ENCODE measurements at places on chromosomes 2 and 18.
A peak's percentile ranks its signal among the peaks of the same experiment; 100 is the strongest.

- DNase-seq, result no peak
Observed at GRCh38 chr2:219718066-219718465, 90.6 kb downstream of the SLC4A3 start.

GRCh38 chr18:8870528-8870927, 165.2 kb downstream of the MTCL1 start:
- no peak for DNase-seq

DNA sequence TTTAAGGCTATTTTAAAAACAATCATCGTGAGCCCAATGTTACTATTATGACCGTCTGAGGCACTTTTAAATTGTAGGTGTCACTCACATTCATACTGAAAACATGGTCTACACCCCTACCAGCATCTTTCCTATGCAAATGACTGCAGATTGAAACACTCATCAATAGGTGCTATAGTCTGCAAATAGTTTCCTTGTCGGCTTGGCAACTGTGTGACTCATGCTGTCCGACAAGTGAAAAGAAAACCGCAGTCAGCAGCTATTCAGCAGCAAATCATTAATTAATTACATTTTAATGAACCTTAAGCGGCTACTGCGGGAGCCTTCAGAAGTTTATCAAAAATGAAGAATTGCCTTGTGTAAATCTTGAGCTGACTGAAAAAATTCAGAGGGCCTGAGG, 134.4 kb downstream of the FIGN start:
- no peak for DNase-seq

DNA sequence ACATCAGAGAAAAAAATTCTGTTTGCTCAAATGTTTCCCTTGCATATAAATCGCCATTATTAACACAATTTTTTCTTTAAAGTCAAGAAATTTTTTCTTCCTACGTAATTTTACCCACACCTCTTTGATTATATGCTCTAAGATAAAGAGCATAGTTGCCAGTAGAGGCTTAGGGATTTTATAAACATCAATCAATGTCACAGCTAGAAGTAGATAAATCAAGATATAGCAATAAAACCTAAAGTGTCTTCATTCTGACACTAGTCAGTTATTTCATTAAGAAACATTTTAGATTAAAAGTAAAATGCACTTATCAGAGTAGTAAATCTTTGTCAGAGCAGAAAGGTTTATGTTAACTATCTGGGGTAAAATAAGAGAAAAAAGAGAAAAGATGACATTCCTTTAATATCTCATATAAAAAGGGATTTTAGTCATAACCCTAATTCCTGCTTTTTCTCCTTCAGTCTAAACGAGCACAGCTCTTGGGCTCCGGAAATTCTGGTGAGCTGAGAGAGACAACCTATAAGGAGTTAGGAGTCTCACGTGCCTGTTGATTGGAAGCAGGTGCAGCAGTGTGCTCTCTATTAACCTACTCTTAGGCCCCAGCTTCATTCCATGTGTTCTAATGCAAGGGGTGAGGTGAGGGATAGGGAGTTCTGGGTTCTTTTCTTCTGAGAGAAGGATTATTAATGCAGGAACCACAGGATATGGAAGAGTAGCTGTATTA, 172.4 kb upstream of the GULP1 start:
- DNase-seq, result peak; percentile 56

DNA sequence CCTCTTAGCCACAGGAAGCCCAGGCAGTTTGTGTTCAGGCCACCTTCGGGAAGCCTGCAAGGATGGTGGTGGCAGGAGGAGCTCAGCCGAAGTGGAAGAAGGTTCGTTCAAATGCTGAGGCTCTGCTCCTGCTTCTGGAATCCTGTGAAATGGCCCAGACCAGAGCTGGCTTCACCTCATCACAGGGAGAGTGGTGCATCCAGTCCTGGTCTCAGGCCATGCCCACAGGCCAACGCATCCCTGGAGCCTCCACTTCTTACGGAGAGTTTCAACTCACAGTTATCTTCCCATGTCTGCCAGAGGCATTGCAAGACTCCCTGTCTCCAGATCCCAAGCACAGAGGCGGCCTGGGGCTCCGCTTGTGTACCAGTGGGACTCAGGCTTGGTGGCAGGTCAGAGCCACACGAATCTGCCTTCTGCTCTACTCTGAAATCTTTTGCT, 82.3 kb downstream of the NDUFA10 start:
- no peak for DNase-seq

DNA sequence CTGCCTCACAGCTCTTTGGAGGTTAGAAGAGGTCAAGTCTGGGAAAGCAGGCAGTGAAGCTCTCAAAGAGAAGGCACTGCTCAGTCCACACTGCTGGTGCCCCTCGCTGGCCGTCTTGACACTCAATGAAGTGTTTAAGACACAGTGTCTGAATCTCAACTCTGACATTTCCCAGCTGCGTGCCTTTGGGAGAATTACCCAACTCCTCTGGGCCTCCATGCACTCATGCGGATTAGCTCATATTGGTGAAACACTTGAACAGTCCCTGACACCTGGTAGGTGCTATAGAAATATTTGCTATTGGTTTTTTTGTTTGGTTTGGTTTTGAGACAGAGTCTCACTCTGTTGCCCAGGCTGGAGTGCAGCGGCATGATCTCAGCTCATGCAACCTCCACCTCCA, 281.0 kb downstream of the SRBD1 start:
- DNase-seq, result no peak

DNA sequence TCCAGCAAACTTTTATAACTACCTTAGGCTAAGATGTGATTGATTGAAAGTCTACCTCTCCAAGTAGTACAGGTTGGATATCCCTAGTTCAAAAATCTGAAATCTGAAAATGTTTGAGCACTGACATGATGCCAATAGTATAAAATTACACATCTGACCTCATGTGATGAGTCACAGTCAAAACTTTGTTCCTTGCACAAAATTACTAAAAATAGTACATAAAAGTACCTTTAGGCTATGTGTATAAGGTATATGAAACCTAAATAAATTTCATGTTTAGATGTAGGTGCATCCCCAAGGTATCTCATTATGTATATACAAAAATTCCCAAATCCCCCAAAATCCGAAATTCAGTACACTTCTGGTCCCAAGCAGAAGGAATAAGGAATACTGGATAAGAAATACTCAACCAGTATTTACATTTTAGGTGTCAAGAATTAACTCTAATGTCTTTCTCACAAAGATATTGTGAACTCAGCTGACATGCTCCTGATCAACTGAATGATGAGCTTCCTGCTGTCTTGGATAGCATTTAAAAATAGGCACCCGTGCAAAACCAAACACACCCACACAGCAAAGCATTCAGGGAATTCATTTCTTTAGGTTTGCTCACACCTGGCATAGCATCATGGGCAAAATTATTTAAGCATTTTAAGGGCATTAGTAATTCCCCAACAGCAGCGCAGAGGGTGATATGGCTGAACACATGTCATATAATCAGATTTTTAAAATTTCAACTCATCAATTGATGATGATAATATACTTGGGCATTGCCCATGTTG, 497.4 kb upstream of the MEIS1 start:
- DNase-seq, result no peak

- DNase-seq, result no peak
Observed at GRCh38 chr18:10013621-10014543, 100.1 kb downstream of the VAPA start.

GRCh38 chr2:190504912-190505311, 29.6 kb downstream of the NEMP2 start:
- no peak for DNase-seq

DNA sequence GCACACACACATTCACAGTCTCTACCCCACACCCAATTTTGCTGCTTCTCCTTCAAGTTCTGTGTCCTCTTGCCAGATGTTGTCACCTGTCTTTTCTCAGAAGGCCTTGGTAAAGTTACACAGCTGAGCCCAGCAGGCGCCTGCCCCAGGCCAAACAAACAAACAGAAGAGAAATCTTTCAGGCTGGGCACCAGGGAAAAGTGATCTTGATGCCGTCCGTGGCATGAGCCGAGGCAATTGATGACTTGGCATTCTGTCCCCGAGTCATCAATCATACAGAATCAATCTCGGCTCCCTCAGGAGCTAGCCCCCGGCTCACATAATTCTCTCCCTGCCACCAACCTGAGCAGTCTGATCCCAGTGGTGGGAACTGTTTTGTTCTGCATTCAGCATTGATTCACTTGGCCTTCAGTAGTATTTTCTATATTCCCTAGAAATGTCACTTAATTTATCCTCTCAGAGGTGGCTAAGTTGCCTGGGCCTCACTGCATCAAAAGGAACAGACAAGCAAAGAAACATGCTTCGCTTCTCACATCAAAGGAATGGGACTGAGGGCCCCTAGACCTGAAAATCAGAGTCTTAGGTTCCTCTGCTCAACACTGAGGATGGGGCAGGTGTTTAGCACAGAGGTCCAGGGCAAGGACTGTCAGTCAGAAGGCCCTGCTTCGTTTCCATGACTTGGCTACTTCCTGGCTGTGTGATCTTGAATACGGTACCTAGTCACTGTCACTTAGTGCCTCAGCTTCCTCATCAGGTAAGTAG, 278.8 kb upstream of the CELF4 start:
- no peak for DNase-seq

- DNase-seq, result no peak
Observed at GRCh38 chr18:79720359-79720733, 40.7 kb downstream of the CTDP1 start.

- no peak for DNase-seq
Observed at GRCh38 chr2:226623587-226624368, 175.8 kb downstream of the IRS1 start.

DNA sequence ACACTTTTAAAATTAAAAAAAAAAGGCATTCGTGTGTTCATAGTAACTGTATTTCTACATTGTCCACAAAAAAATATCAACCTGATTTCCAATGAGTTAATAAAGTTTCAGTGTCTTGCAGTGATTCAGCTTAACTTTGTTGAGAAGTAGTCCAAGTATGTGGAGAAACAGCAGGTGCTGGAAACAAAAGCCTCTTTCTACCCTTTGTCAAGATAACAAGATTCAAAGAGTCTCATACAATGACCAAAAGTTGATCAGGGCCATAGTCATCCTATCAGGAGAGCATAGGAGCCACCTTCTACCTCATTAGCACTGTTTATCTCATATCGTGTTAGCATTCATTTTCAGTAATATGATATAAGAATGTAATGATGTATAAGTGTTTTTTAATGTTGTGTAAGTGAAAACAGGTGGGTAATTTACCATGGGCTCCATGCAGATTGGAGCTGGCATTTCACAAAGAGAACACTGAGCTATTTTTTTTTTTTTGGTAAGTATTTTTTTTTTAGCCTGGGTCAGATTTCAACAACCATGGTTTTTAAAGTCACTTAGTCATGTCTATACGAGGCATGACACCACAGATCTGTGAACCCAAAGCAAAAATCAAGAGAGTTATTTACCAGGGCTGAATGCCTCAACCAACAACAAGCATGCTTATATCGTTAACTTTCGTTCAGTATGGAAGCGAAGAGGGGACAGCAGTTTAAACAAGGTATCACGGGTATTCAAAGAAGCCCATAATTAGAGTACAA, 165.0 kb upstream of the ZNF521 start:
- peak; percentile 10 for DNase-seq

DNA sequence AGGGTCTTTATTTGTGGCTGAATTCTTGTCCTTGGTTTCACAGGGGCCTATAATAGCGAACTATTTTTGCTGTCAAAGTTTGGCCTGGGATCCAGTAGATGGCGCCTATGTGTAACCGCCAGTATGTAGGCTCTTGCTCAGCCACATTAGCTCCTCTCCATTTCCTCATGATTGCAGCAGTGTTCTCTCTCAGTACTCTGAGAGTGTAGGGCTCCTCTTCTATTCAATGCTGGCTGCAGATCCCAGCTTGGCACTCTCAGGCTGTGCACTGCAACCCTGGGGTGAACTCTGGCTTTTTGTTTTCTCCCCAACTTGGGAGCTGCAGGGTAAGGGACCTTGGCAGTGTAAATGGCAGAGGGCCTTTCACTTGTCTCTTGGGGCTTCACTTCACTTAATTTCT, 344.6 kb upstream of the CHAC2 start:
- peak; percentile 21 for DNase-seq

GRCh38 chr2:171237751-171238505, 77.2 kb upstream of the TLK1 start:
- no peak for DNase-seq

- DNase-seq, result no peak
Observed at GRCh38 chr2:190653931-190654330, 5.0 kb downstream of the NAB1 start.

- DNase-seq, result no peak
Observed at GRCh38 chr2:102126169-102126568, 16.4 kb upstream of the IL1R1 start.

DNA sequence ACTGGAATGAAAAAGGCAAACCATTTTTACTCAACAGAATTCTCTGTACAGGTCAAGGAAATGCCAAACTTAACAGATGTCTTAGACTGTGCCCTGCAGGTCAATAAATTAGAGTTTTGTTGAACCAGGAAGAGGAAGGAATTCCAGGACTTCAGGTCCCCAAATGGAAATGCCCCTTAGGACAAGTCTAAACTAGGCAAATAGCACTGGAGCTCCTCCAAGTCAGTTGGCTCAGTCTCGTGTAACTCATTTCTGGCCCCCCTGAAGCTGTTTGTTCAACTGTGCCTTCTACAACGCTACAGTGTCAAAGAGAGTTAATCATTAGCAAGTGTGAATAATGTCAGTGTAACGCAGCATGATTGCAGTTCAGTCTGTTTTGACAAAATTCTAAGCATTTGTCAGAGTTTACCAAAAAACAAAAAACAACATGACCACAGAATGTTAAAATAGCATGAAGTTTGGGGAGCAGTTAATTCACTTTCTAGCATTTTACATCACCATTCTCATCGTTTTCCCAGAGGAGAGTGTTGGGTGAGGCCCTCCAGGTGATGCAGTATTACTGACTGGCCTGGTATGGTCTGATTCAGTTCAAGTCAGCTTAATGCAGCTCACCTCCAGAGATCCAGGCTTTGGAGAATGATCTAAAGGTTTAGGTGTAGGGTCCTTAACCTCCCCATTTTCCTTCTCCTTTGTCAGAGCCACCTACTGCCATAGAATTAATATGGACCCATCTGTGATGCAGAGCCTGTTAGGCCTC, 108.1 kb downstream of the AQP4 start:
- DNase-seq, result no peak

DNA sequence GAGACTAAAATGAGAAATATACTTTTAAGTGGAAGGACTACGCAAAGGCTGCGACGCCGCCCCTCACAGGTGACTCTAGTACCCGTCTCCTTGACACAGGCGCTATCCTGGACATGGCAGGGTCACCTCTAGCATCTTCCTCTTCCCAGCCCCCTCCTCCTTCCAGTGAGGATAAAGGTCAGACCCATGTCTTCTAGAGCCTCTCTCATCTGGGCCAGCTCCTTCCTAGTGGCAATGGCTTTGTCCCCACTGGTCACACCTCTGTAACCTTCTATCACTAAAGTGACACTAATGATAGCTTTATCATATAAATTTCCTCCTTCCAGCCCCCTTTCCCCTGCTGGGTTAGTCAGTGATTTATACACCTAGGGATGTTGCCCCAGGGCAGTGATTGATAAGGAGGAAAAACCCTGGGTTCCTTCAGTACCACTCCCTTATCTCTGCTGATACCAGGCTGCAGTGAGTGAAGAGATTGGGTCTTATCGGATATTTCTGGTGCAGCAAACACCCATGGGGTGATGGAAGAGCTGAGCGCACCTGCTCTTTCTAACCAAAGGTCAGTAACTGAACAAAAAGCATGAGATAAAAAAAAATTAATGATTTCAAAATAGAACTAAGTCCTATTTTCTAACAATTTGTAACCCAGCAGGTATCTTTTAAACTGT, 62.0 kb upstream of the FZD5 start:
- DNase-seq, result no peak
